ENCODE measurements at places on chromosomes 2 and 18. TPM values are rescaled to one million over a fixed set of nuclear protein-coding genes. Genes with fewer than 3 reads are reported as not detected.

GRCh38 chr2:50538147-50538546, 493.8 kb downstream of the NRXN1 start:
- H3K4me1 ChIP-seq: no peaks in the 10 kb centered on the region
- DNase-seq: no peak
- no peak overlapping the region for H3K4me3 ChIP-seq
- H3K36me3 ChIP-seq: no peaks in the 10 kb centered on the region

GRCh38 chr2:202610380-202610779, 24.4 kb upstream of the FAM117B start:
- H3K27me3 ChIP-seq: no peaks in the 10 kb centered on the region
- H3K36me3 ChIP-seq: peaks cover 1% of the 10 kb centered on the region
- peaks cover 20% of the 10 kb centered on the region for H3K4me1 ChIP-seq

DNA sequence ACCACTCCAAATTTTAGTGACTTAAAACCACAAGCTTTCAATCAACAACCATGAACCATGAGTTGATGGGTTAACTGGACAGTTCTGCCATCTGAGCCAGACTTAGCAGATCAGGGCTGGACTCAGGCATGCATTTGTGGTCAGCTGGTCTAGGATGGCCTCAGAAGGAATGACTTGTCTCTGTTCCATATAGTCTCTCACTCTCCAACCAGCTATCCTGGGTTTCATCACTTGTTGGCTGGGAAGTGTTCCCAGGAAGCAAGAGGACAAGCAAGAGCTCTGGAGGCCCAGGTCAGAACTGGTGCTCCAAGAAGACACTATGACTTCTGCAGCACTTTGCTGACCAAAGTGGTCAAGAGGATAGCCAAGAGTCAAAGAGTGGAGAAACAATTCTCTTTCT, 17.5 kb upstream of the MAP3K20 start:
- H3K27ac ChIP-seq: no peak overlapping the region
- no peak overlapping the region for H3K4me3 ChIP-seq
- peaks cover 53% of the 10 kb centered on the region for H3K27me3 ChIP-seq

TWSG1 gene
- 16.4 TPM for total RNA-seq

APLF gene
- total RNA-seq: 5.5 TPM

KHK gene
- total RNA-seq: 12.9 TPM

Data from activated T-cell treated with anti-CD3 and anti-CD28 coated beads, Interleukin-2, amount 50 U/mL, for 72 hours (primary cell).